Prostate gland (tissue), 2 donors: ENCODE measurements at places on chromosomes 3 and 15. TPM values are rescaled to one million over a fixed set of nuclear protein-coding genes. Genes with fewer than 3 reads are reported as not detected.
A peak's percentile ranks its signal among the peaks of the same experiment; 100 is the strongest.

GRCh38 chr15:27249046-27249759 lies 278.2 kb downstream of the GABRG3 start:
- no peaks in the 10 kb centered on the region for H3K4me1 ChIP-seq
- no peaks in the 10 kb centered on the region for H3K27me3 ChIP-seq
- no peak overlapping the region for H3K27ac ChIP-seq
- no peak for DNase-seq
- no peaks in the 10 kb centered on the region for H3K36me3 ChIP-seq
- H3K4me3 ChIP-seq: no peak overlapping the region

DNA sequence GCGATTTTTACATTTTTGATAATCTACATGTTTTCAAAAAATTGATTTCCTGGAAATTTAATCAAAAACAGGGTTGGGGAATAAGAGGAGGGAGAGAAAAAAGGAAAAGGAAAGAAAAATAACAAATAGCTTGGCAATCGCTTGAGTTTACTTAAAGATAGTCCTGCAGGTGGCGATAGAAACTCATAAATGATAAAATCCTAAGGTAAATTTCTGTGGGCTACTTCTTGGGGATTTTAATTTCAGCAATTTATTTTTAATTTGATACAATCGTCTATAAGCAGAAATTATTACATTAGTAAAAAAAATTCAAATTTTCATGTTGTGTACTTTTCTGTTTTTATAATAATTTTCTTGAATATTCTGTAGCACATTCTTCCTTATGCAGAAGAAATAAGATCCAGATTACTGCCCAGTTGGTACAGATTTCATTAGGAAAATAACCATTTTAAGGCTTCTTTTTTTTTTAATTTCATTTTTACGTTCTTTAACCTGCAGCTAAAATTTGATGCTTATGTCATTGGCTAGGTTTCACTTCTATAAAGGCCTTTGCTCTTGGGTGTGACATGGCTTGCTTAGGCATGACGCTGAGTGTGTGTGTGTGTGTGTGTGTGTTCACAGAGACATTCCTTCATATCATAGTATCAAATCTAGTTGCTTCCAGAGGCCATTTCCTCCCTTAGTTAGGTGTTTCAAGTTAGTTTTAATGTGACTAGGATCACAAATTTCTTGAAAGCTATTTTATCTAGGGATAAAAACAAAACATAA lies 181.8 kb downstream of the MCTP2 start:
- DNase-seq: no peak
- H3K4me1 ChIP-seq: no peaks in the 10 kb centered on the region
- no peaks in the 10 kb centered on the region for H3K27me3 ChIP-seq
- H3K36me3 ChIP-seq: no peaks in the 10 kb centered on the region
- no peak overlapping the region for H3K4me3 ChIP-seq
- H3K27ac ChIP-seq: no peak overlapping the region

DNA sequence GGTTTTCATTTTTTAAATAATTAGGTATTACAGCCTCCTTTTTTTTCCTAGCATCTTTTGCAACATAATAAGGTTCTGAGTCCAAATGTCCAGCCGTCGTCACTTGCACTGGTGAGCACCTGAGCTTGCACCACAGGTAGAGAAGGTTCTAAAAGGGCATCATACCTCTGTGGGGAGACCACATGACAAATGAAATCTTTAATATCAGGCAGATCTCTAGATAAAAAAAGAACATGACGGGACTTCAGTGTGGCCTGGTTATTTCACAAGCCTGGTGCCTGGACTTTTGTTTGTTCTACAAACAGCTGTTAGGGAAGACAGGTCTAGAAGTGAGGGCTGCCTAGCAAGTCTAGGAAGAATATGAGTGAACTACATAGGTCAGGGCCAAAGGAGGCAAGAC lies 3.6 kb downstream of the ZBED2 start:
- no peaks in the 10 kb centered on the region for H3K36me3 ChIP-seq
- H3K27me3 ChIP-seq: no peaks in the 10 kb centered on the region
- no peak overlapping the region for H3K4me3 ChIP-seq

DNA sequence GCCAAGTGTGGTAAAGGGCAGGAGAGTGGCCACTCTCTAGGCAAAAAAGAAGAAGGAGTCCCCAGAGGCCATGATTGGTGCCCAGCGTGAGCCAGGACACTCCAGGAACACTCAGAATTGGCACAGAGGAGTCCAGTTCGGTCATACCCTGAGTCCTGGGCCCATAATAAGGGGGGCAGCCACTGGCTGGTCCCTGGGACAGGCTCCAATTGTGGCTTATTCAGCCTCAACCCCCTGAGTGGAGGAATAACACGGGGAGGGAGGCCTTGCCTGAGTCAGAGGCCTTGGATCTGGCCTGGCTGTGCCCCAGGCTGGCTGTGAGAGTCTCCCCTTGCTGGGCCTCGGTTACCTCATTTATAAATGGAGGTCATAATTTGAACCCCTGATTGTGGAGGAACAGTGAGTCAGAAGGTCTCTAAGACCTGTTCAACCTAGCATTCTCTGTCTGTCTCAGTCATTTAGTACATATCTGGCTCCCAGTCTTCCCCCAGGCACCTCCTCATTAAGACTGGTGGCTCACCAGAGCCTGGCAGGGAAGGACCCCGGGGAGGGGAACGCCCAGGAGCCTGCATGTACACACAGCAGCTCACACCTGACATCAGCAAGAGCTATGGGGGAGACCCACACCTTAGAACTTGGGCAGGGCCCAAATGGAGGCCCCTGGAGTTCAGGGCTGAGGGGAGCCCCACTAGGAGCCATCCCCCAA lies 95.9 kb upstream of the ATP2B2 start:
- H3K4me1 ChIP-seq: no peaks in the 10 kb centered on the region
- H3K27ac ChIP-seq: no peak overlapping the region
- no peak overlapping the region for H3K4me3 ChIP-seq

GRCh38 chr3:30123755-30124154 lies 482.6 kb upstream of the TGFBR2 start:
- no peak overlapping the region for H3K27ac ChIP-seq
- H3K27me3 ChIP-seq: no peaks in the 10 kb centered on the region
- no peaks in the 10 kb centered on the region for H3K36me3 ChIP-seq
- no peaks in the 10 kb centered on the region for H3K4me1 ChIP-seq
- H3K4me3 ChIP-seq: no peak overlapping the region

DNA sequence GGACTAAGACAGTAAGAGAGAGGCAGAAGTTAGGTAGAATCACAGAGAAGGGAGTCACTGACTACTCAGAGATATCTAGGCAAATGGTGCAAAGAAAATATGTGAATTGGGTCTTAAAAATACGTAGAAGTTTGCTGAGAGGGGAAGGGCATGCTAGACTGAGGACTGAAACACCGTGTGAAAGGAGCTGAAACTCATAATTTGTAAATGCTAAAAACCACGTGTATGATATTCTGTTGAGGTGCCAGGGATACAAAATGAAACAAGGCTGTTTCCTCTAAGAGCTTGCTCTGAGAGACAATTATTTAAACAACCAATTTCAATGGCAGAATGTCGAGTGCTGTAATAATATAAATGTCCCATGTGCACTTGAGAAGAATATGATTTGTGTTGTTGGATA lies 47.2 kb downstream of the NCK1 start:
- no peak for DNase-seq
- no peak overlapping the region for H3K27ac ChIP-seq
- H3K4me1 ChIP-seq: no peaks in the 10 kb centered on the region
- no peak overlapping the region for H3K4me3 ChIP-seq
- H3K36me3 ChIP-seq: no peaks in the 10 kb centered on the region

DNA sequence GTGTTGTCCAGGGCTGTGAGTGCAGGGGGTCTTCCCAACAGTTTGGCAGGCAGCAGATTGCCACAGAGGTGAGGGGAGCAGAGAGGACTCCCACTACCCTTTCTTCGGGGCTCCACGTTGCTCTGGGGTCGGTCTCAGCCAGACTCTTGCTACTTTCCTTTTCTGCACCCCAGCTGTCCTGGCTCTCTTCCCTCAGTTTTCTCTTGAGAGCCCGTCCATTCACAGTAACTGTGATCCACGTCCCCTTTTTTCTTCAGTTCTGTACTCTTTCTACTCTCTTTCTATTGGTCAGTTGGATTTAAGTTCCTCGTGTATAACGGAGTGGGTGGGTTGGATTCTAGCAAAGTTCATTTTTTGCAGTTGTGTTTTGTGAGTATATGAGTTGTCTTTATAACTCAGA lies 105.8 kb downstream of the UNC13C start:
- no peaks in the 10 kb centered on the region for H3K27me3 ChIP-seq
- H3K4me3 ChIP-seq: no peak overlapping the region
- H3K4me1 ChIP-seq: no peaks in the 10 kb centered on the region
- no peak overlapping the region for H3K27ac ChIP-seq

GRCh38 chr15:74786551-74787165 lies 4.8 kb downstream of the CSK start:
- H3K36me3 ChIP-seq: no peaks in the 10 kb centered on the region
- no peaks in the 10 kb centered on the region for H3K27me3 ChIP-seq
- H3K4me3 ChIP-seq: no peak overlapping the region
- no peak for DNase-seq
- peak overlapping the region; percentile 45 for H3K27ac ChIP-seq
- peaks cover 32% of the 10 kb centered on the region for H3K4me1 ChIP-seq

- peaks cover 9% of the 10 kb centered on the region for H3K4me1 ChIP-seq
- H3K27ac ChIP-seq: peak overlapping the region; percentile 87
- H3K27me3 ChIP-seq: no peaks in the 10 kb centered on the region
These were observed 664 bp downstream of the PARP3 start for GRCh38 chr3:51942603-51943450.

DNA sequence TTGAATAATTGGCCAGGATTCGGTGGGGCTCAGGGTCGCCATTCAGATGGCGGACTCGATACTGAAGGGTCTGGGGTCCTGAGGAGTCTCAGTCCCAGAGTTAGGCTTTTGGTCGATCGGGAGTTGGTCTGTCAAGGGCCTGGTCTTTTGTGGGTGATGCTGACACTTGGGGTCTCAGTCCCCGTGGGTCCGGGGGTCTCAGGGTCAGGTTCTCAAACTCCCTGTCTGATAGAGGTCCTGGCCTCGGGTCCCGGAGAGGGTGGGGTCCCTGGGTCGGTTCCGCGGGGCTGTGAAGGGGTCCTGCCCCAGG lies 467 bp downstream of the NCKIPSD start:
- H3K27ac ChIP-seq: peak overlapping the region; percentile 91
- H3K4me1 ChIP-seq: peaks cover 3% of the 10 kb centered on the region
- DNase-seq: no peak
- peaks cover 11% of the 10 kb centered on the region for H3K36me3 ChIP-seq

GRCh38 chr3:42019953-42020260 lies 58.0 kb upstream of the ULK4 start:
- no peak overlapping the region for H3K4me3 ChIP-seq
- H3K36me3 ChIP-seq: no peaks in the 10 kb centered on the region
- H3K27me3 ChIP-seq: no peaks in the 10 kb centered on the region
- H3K27ac ChIP-seq: no peak overlapping the region
- H3K4me1 ChIP-seq: no peaks in the 10 kb centered on the region

GRCh38 chr3:39590806-39591205 lies 123.3 kb downstream of the MOBP start:
- no peak overlapping the region for H3K4me3 ChIP-seq
- H3K27me3 ChIP-seq: no peaks in the 10 kb centered on the region

- no peak overlapping the region for H3K27ac ChIP-seq
- no peaks in the 10 kb centered on the region for H3K27me3 ChIP-seq
- H3K36me3 ChIP-seq: no peaks in the 10 kb centered on the region
- no peaks in the 10 kb centered on the region for H3K4me1 ChIP-seq
These were observed 117.9 kb upstream of the SMAD3 start for GRCh38 chr15:66947471-66947870.

DNA sequence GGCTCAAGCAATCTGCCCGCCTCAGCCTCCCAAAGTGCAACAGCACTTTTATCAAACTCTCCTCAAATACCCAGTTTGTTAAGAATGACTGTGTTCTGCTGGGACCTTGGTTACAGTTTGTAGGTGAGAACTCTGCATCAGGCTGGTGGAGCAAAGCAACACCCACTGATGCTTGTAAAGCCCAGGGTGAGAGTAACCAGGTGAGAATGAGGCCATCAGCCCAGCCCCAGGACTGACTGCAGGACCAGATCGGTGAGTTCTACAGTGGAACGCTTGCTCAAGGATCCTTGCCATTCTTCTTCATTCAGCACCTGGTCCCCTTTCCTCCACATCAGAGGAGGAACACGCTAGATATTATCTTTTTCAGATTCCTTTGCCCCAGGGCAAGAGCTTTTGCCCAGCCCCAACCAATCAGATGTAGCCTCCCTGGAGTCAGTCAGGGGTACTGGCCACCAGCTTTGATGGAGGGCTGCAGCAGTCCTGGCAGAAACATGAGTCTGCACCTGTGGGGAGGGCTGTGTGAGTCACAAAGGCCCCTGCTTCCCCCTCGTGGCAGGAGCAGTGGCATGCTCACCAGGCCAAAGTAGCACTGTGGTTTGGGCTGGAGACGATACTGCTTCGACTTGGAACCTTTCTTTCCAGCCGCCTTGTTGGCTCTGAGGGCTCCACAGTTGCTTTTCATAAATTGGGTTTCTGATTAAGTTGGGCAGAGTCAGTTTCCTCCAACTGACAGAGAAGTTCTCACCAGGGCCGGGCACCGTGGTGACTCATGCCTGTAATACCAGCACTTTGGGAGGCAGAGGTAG lies 3.5 kb upstream of the SHISA5 start:
- no peaks in the 10 kb centered on the region for H3K27me3 ChIP-seq
- peak overlapping the region; percentile 65 for H3K27ac ChIP-seq
- DNase-seq: peak; percentile 84
- no peaks in the 10 kb centered on the region for H3K36me3 ChIP-seq
- H3K4me3 ChIP-seq: no peak overlapping the region
- peaks cover 10% of the 10 kb centered on the region for H3K4me1 ChIP-seq

- no peak overlapping the region for H3K4me3 ChIP-seq
- no peak for DNase-seq
- no peaks in the 10 kb centered on the region for H3K4me1 ChIP-seq
- H3K27ac ChIP-seq: no peak overlapping the region
- no peaks in the 10 kb centered on the region for H3K36me3 ChIP-seq
These were observed 226.4 kb downstream of the SCAPER start for GRCh38 chr15:76678766-76679165.

DNA sequence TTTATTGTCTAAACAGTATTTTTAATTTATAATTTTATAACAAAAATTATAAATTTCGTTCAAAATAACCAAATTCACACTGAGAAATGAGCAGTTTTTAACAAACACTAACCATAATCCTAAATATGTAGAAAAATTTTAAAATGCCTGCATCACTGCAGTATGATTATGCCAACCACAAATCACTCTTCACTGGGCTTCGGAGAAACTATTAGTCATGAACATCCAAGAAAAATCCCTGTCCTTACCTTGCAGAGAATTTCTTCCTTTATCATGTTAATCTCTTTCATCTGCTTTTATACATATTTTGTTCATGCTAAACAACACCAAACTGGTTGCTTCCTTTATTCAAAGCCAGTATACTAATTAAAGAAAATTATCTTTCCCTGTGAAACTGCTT lies 511.0 kb upstream of the ALCAM start:
- no peaks in the 10 kb centered on the region for H3K27me3 ChIP-seq
- H3K36me3 ChIP-seq: no peaks in the 10 kb centered on the region
- no peak overlapping the region for H3K4me3 ChIP-seq

GRCh38 chr3:194084284-194084683 lies 51.7 kb upstream of the HES1 start:
- H3K27ac ChIP-seq: no peak overlapping the region
- H3K36me3 ChIP-seq: no peaks in the 10 kb centered on the region
- H3K4me3 ChIP-seq: no peak overlapping the region
- no peaks in the 10 kb centered on the region for H3K4me1 ChIP-seq
- no peaks in the 10 kb centered on the region for H3K27me3 ChIP-seq

UMPS gene
- 22.2 TPM for total RNA-seq

ACSBG1 gene
- not detected for total RNA-seq

TUSC7 gene
- not detected for total RNA-seq

GABRA5 gene
- total RNA-seq: not detected

SI gene
- 0.40 TPM for total RNA-seq

SAMMSON gene
- total RNA-seq: 2.8 TPM

TUBGCP5 gene
- 38.7 TPM for total RNA-seq

PLD1 gene
- 12.8 TPM for total RNA-seq

GRAMD1C gene
- 21.4 TPM for total RNA-seq

GORASP1 gene
- total RNA-seq: 76.5 TPM
